ENCODE measurements at places on chromosomes 6 and 20.

GRCh38 chr6:15284743-15285142, 38.9 kb downstream of the JARID2 start:
- no peak for DNase-seq

GRCh38 chr6:21961226-21961625, 335.6 kb downstream of the PRL start:
- DNase-seq = no peak

DNA sequence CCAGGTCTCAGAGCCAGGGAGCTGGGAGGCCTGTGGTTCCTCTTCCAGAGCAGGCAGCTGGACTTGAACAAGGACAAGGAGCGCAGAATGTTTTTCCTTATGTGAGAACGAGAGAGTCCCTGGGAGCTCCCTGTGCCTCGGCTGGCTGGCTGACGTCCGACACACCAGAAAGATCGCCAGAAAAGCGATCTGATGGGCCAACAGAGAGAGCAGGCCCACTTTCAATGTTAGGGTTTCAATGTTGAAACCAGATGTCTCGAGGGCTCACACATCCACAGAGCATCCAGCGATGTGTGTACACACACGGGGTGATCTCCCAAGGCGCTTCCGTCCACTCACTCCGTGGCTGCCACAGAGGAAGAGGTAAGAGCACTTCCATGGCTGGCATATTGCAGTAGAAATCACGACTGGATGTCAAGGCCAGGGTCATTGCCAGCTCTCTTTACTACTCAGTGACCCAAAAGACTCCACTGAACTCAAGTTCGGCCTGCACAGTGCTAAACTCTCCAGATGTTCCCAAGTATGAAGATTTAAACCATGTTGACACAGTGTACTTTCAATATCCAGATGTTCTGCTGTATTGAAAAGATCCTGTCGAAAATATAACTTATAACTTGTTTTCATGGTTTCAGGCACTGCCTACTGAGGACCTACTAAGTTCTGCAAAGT, 70.8 kb upstream of the FOXC1 start:
- DNase-seq = no peak

DNA sequence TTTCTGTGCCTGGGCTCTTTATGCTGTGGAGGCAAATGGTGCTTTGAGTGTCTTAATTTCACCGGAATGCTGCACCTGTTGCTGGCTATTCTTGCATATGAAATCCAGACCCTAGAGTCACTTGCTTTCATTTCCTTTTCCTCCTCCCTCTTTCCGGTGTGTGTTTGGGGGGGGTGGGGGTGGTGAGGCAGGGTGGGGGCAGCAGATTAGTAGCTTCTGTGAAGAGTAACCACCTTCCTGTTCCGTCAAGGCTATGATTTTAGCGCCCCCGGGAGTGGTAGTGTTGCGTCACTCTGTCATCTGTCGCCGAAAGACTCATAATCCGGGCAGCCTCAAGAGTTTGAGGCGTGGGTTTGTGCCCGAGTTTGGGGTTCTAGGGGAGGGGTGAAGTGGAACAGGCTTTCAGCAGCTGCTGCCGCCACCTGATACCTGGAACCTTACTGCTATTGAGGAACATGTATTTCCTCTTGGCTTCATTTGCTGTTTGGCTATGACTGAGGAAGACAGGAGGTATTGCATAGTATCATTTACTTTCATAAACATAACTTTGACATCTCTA, 49.1 kb downstream of the UTRN start:
- DNase-seq = no peak

GRCh38 chr6:167650730-167651317, 175.9 kb upstream of the AFDN start:
- no peak for DNase-seq

GRCh38 chr6:35174501-35174900, 33.4 kb upstream of the TCP11 start:
- no peak for DNase-seq

- DNase-seq = no peak
Measured at GRCh38 chr6:39200498-39201020, 28.7 kb downstream of the KCNK5 start.

GRCh38 chr6:90139272-90139817, 157.3 kb downstream of the BACH2 start:
- DNase-seq = no peak

DNA sequence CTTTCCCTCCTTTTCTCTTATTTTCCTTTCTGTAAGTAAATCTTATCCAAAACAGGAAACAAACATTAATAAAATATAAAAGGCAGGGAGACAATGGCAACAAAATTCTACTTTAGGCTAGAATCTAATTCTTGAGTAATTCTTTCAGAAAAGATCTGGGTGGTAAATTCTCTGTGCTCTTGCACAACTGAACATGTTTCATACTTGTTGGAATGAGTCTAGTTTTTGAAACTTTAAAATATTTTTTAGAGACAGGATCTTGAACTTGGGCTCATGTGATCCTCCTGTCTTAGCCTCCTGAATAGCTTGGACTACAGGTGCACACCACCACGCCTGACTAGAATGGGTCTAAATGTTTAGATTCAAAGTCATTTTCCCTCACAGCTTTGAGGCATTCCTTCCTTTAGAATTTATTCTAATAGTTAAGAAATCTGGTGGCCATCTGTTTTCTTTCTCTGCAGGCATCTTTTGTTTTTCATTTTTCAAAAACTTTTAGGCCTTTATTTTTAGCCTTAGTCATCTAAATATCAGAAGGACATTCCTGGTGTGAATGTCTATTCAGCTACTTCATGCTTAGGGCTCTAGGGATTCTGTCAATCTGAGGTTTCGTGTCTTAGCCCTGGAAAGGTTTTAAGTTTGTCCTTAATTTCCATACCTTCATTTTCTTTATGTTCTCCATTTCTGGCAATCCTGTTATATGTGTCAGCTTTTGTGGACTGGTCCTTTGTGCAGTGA, 76.5 kb downstream of the CDKAL1 start:
- DNase-seq = no peak

DNA sequence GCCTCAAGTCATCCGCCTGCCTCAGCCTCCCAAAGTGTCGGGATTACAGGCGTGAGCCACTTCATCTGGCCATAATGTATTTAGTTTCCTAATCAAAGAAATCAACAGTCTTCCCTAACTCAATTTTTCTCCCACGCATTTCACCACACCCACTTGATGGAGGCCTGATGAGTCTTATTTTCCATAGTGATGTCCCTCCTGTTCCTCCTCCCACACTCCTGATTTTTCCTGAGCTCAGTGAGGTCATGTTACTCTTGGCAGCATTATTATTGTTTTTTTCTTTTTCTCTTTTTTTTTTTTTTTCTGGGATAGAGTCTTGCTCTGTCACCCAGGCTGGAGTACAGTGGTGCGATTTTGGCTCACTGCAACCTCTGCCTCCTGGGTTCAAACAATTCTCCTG, 8.9 kb downstream of the ABRACL start:
- DNase-seq = no peak

DNA sequence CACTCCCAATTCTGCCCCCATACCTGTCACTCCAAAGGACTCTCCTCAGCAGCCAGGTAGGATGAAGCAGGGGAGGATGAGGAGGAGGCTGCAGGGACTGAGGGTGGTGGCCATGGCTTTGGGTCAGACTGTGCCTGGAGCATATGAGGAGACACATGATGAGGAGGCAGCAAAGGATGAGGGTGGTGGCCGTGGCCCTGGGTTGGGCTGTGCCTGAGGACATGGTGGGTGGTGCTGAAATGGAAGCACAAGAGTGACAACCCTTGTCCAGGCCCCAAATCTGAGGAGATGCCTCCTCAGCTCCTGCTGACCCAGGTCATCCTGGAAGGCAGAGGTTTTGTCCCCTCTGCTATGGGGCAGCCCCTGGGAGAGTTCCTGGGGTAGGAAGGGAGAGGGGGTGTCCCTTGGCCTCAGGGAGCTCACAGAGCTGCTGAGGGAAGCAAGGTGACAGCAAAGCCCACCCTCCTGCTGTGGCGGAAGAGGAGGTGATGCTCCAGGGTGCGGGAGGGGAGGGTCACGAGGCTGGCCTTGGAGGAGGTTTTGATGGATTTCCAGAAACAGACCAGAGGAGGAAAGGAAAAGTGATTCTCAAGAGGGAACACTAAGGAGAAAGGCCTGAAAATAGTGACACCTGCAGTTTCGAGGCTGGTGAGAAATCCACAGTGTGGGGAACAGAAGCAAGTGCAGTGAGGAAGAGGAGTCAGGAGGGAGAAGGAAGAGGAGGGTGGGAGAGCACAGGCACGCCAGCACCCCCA, 4.6 kb downstream of the RAET1G start:
- no peak for DNase-seq

GRCh38 chr6:2187826-2188225, 57.6 kb downstream of the GMDS start:
- DNase-seq = no peak

GRCh38 chr6:22271081-22271480, 25.8 kb downstream of the PRL start:
- no peak for DNase-seq

DNA sequence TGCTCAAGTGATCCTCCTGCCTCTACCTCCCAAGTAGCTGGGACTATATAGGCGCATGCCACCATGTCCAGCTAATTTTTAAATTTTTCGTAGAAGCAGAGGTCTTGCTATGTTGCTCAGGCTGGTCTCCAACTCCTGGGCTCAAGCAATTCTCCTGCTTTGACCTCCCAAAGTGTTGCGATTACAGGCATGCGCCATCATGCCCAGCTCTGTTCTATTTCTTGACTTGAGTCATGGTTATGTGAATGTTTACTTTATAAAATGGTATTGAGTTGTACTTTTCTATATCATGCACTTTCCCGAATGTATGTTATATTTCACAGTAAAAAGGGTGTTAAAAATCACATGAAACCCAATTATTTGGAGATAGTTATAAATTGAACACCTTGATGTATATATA, 17.3 kb upstream of the ATXN1 start:
- no peak for DNase-seq

DNA sequence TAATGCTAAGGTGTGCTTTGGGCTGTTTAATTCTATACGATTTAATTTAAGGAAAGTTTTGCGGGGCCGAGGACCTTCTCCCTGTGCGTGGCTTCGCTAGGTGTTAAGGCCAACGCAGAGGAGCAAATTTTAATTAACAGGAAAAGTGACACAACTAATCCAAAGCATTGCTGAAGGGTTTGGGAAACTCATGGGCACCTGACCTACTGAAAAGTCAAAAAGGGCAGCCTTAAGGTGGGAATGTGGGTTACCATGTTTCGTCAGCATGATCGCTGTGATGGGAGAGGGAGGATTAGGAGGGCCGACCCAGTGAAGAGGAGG, 415 bp upstream of the CUL9 start:
- no peak for DNase-seq

All from hypothalamus (tissue), 51 donors.